ENCODE measurements at places on chromosomes 16 and 17.

GRCh38 chr17:57892146-57892819 is 42.4 kb upstream of the MRPS23 start:
- peak; percentile 70 for DNase-seq

DNA sequence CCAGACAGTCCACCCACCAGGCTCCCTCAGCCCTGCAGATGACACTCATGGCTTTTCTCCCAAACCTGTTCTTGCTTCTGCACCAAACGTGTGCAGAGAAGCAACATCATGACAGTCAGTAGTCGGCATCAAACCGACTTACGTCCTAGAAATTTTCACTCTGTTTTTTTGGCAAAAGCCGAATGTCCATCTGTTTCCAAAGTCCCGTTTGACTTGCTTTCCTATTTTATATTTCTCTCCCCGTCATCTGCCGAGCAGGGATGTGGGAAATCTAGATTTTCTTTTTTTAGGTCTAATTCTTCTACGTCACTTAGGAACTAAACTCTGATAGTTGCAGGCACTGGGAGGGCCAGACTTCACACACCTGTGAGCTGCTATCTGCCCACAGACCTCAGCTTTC is 104.9 kb downstream of the RMI2 start:
- no peak for DNase-seq

DNA sequence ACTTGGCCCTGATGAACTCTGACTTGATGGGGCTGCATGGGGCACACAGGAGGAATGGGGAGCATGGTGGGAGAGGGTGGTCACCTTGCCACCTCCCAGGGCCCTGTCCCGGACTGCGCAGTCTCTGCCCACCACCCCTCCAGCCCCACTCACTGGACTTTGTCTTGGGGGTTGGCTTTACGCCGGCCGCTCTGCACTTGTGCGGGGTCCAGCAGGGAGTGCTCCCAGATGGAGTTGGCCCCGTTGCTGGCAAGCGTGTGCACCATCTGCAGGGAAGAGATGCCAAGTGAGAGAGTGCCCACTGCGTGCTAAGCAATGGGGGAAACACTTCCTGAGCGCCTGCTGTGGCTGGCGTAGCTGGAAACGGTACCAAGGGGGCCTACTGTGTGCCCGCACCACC is 6.7 kb downstream of the GIT1 start:
- DNase-seq = peak; percentile 50

- no peak for DNase-seq
Measured at GRCh38 chr17:57424777-57425188, 168.5 kb downstream of the MSI2 start.

GRCh38 chr16:58125781-58126335 is 3.3 kb downstream of the CFAP20 start:
- DNase-seq = no peak

GRCh38 chr16:18800293-18800692 is 1.1 kb downstream of the ARL6IP1 start:
- DNase-seq = no peak

- DNase-seq = no peak
Measured at GRCh38 chr16:75415169-75415905, 18.0 kb downstream of the CFDP1 start.

DNA sequence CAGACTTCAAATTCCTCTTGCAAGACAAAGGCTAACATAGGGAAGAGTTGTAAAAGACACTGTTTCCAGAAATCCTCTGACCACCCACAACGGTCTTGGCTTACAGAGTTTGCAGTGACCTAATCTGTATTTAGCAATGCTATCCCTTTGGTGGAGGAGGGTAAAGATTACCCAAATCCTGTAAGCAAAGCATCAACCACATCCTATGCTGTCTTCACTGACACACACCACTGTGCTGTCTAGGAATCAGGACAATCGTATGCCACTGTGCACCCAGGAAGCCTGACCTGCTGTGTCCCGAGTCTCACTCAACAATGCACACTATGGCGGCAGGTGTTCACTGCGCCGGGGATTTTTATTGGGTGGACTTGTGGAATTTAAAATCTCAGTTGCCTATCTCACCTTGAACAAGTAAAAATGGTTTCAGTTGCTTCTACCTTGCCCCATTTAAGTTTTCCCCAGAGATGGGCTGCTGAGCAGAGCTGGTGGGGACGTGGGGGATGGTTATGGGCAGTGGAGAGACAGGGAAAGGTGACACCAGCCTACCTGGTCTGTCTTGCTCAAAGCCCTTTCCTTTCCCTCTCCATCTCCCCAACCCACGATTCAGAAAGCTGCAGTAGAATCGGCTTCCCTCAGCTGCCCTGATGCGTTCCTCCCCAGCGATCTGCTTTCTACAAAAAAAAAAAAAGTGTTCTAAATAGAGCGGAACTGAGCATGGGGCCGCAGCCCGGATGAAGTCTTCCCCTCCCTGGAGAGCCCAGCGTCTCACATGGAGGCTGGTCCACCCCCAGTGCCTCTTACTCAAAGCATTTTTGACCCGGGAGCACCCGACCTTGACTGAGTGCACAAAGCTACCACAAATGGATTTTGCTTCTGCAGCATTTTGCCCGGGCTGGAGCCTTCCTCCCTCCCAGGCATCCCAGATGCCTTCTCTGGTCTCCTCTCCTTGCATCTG is 271.5 kb downstream of the SOX9 start:
- DNase-seq = no peak

DNA sequence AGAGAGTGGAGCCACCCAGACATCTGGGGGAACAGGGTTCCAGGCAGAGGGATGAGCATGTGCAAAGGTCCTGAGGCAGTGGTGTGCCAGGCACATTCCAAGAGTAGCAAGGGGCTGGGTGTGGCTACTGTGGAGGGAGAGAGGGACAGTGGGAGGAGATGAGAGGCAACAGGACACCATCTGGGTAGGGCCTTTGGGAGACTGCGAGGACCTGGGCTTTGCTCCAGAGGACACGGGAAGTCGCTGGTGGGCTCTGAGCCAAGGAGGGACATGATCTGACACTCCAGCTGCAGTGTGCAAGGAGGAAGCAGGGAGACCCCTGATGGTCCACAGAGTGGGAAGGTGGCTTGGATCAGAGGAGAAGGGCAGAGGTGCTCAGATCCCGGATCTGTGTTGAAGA is 56.7 kb upstream of the MED9 start:
- DNase-seq = no peak

GRCh38 chr17:79465011-79465680 is 145.7 kb downstream of the RBFOX3 start:
- DNase-seq = peak; percentile 81

DNA sequence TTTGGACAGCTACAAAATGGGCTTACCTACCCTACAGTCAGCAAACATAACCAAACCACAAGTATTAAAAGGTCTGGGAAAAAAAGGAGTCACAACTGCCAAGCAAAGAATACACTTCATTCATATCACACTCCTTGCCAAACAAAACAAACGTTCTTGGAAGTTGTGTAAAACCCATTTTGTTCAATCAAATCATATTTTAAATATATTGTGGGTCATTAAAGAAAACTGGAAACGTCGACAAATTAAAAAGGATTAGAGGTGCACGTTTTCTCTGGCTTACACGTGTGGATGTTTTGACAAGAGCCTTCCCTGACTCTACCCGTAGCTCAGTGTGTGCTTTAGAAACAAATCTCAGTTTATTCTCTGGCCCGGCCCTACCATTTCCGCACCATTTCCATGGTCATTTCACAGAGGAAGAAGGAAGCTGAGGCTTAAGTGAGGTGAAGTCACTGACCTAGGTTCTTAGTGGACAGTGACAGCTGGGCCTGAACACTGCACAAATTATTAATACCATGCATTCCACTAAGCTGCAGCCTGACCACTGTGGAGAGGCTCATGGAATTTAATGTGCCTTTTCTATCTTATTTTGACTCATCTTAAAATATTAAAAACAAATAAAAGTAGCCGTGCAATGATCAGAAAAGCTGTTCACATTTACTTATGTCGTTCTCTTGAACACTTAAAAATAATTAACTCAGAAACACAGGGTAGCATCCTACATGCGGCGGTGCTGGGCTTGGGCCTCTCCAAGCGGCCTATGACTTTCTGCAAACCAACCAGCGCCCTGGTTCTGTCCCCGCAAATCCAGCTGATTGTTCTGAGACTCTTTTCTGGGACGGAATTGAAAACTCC is 968 bp downstream of the CEP112 start:
- DNase-seq = no peak

DNA sequence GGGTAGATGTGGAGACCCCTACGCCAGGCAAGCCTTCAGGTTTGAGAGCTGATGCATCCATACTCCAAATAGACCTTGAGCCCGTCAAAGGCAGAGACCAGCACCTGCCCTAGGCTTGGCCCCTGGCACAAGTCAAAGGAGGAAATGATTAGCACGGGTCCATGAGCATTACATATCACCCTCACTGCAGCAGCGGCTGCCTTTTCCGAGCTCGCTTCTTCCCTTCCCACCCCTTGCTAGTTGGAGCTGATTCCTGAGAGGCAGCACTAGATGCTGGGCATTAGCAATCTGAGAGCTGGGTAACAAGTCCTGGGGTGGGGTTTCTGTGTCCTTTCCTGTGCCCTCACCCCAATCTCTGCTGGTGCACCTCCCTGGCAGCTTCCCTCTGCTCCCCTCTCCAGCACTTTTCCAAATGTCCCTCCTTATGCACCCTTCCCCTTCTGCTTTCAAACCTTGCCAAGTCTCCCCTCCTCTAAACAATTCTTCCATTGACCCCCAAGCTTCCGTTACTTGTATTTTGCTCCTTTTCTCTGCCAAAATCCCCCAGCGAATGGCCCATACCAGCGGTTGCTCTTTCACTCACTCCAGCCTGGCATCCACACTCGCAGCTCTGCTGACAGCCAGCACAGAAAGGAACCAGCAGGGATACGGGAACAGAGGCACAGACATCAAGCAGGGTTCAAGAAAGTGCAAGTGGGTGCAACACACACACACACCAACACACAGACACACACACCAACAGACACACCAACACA is 3.0 kb downstream of the CDRT4 start:
- no peak for DNase-seq

- no peak for DNase-seq
Measured at GRCh38 chr16:21194771-21195301, 16.5 kb downstream of the ZP2 start.

DNA sequence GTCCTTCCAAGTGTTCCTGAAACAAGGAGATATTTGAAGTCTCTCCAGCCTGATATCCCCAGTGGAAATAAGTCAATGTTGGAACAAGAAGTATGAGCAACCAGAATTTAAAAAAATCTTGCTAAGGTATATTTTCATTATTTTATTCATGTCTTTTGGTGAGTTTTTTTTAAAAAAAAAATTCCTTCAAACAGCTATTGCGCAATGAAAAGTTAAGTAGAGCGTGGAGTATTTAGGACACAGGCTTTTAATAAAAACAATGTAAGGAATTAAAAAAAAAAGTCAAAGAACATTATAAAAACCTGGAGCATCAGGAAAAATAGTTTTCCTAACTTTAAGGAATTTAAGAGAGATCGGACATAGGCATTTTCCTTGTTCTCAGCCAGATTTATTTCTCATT is 940.4 kb downstream of the KCNJ2 start:
- DNase-seq = no peak

All from C1 segment of cervical spinal cord (tissue), 14 donors.